Activated T-helper 1 cell treated with anti-CD3 and anti-CD28 coated beads, Interleukin-12 subunit alpha, Interleukin-12 subunit beta, Interleukin-2, Interleukin-4 antibody, amounts not matched to agents 30 ng/mL and 10 ng/mL and 1 ng/mL, durations not matched to agents 14 hours and 24 hours and 36 hours (primary cell): ENCODE measurements at places on chromosomes 3 and 15.

- DNase-seq: no peak
These were observed 629 bp downstream of the RPL24 start for GRCh38 chr3:101685870-101686307.

DNA sequence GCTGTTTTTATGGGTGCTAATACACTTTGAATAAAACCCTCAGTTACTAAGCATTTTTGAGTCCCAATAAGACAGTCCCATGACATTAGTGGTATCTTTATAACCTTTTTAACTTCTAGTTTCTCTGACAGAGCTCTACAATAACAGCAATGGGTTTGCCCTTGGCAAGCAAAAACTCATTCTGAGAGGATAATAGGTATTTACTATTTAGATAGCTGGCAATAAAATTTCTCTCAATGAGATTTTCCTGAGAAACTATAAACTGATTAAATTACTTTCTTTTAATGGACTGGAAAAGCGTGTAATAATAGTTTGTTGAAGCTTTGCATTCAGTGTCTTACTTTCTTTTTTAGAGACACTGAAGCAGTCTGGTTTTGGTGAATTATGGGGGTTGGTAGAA is 168.0 kb upstream of the MLF1 start:
- DNase-seq: no peak

DNA sequence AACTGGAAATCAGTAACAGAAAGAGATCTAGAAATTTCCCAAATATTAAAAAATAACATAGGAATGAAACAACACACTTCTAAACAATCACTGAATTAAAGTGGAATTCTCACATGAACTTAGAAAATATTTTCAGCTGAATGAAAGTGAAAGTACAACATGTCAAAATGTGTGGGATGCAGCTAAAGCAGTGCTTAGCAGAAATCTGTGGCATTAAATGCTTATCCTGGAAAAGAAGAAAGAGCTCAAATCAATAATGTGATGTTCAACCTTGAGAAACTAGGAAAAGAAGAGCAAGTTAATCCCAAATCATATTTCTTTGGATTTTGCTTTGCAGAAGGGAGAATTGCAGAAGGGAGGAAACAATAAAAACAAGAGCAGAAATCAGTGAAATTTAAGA is 98.2 kb upstream of the NR2E3 start:
- no peak for DNase-seq

GRCh38 chr3:128521715-128522114 is 28.7 kb upstream of the GATA2 start:
- DNase-seq: no peak

- DNase-seq: no peak
These were observed 118.0 kb downstream of the GSK3B start for GRCh38 chr3:119976214-119976613.

- DNase-seq: no peak
These were observed 404.6 kb downstream of the LPP start for GRCh38 chr3:188558343-188559071.

GRCh38 chr3:110811050-110811449 is 260.6 kb upstream of the NECTIN3 start:
- DNase-seq: no peak

DNA sequence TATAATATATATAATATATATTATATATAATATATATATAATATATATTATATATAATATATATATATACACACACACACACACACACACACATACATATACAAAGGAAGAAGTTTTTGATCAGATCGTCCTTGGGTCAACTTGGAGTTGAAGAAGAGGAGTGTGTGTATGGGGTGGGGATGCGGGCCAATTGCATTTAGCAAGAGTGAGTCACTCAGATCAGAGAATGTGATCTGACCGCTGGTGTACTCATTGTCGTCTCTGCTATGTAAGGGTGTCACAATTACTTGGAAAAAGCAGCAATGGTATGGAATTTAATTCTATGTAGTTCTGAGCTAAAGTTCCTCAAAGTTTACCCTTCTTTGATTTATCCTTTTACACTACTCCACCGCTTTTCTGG is 4.6 kb upstream of the VGLL3 start:
- no peak for DNase-seq

- no peak for DNase-seq
These were observed 299 bp downstream of the PAQR9 start for GRCh38 chr3:142963234-142963515.

DNA sequence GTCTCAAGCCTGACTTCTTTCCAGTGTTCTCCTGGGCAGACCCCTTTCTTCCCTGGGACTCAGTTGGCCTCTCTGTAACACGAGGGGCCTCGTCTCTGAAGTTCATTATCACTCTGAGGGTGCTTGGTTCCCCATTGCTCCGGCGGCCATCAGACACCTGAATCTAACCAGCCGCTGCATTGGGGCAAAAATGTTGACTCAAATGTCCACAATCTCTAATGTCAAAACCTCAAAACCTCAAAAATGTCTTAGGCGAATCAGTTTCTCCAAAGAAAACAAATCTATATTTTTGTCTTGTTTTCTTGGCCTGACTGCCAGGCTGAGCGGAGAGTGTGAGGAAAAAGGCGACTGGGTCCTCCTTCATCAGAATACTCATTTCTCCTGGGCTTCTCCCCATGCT is 220.7 kb downstream of the VPS13C start:
- no peak for DNase-seq

DNA sequence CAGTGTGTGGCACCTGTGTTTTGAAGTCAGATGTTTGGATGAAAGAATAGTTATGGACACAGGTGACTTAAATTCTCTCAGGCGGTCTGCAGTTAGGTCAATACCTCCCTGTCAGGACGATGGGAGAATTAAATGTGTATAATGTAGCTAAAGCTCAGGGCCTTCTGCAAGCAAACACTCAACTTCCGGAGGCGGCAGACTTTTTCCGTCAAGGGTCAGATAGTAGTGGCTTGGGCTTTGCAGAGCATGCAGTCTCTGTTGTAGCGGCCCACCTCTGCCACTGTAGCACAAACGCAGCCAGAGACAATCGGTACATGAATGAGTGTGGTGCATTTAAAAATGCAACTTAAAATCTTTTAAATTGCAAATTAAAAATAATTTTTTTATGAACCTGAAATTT is 47.4 kb downstream of the CMTM8 start:
- DNase-seq: no peak

DNA sequence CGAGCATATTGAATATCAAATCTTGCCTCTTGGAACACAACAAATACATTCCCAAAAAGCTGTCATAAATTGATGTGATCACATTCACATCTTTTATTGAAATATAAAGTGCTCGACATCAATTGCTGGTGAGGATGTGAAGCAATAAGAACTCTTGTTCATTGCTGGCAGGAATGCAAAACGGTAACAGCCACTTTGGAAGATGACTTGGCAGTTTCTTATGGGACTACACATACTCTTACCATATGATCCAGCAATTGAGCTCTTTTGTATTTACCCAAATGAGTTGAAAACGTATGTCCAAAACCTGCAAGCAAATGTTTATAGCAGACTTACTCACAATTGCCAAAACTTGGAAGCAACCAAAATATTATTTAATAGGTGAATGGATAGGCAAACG is 234.9 kb downstream of the CACNA2D3 start:
- DNase-seq: no peak

DNA sequence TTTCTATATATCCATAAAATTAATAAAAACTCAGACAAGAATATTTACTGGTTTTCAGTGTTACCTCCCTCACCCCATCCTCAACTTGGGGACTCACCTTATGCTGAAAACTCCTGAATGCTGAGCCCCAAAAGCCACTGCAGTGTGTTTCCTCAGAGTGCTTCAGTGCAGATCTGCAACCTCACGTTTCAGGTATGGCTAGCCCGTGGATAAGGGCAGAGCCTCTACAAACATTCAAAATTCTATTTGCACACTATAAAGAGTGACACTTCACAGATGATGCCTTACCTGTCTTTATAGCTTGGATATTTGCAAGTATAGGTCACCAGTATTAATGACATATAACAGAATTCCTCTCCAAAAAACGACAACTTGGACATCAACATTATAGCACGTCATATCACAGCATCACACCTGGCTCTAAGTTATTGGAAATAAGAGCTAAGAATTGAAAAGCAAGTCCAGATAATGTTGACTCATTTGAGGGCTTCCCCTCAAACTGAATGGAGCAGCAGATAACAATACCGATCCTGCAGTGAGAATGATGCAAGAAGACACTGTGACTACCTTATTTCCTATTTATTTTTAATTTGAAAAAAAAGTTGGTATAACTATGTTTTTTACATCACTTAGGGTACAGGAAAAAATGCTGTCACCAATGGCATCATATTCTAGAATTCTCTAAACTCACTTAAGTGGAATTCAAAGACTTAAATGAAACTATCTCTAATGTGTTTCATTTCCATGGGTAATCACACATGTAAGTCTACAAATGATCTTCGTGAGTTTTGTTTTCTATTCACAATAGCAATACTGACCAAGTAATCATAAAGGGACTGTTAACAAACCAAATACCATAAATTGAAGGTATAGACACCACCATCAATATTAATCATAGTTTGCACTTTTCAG is 40.7 kb upstream of the RSL24D1 start:
- DNase-seq: no peak

DNA sequence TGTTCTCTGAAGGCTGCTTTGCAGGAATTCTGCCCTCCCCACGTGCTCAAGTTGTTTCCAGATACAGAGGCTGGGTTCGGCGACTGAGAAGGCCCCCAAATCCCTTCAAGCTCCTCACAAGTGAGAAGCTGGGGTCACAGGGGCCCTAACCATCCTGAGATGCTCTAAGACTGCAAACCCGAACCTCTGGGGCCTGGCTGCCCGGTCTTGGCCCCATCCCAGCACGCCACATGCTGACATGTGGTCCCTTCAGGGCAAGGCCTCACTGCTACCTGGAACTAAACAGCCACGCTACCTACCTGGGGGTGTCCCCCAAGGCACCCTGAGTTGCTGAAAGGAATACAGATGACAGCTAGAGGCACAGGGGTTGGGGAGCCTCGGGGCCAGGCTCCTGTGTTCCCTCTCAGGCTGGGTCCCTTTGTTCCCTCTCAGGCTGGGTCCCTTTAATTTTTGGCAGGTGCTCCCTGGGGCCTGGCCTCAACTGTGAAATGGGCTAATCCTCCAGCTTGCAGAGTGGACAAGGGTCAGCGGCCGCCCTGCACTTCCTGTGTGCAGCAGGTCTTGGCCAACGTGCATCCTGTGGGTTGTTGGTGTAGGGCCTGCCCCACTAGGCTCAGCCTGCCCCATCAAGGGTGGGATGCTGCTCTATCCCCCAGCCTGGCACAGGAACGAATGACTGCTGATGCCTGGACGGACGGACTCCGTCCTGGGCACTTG is 32.5 kb downstream of the KLHL25 start:
- DNase-seq: no peak

DNA sequence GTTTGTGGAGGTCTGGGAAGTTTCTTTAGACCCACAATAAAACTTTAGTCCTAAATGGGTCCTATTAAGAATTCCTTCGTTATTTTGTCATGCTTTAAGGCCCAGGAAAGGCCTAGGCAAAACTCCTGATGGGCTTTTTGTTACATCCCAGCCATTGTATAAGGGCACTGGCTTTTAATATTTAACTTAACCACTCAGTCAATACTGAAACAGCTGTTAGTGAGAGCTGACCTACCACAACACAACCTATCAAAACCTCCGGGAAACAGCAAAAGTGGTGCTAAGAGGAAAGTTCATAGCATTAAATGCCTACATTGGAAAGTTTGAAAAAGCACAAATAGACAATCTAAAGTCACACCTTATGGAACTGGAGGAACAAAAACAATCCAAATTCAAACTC is 39.6 kb downstream of the ALCAM start:
- no peak for DNase-seq

DNA sequence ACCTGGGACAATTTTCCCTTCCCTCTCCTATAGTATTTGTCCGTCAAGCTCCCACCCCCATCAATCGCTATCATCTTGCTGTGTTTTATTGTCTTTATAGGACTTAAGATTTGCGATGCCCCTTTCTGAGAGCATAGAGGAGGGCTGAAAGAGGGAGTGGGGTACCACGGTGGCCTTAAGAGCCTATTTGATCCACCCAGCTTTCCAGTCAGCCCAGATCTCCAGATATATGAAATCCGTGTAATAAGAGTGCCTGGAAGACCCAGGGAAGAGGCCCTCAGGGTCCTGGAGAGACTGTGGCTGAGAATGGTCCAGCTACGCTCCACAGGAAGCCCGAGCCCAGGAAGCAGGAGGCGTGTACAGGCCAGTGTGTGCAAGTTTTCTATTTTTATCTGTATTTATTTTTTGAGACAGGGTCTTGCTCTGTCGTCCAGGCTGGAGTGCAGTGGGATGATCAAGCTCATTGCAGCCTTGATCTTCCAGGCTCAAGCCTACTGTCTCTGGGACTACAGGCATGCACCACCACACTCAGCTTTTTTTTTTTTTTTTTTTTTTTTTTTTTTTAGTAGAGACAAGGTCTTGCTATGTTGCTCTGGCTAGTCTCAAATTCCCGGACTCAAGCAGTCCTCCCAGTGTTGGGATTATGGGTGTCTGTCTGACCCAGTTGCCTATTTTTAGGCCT is 964 bp upstream of the NCKIPSD start:
- DNase-seq: no peak

DNA sequence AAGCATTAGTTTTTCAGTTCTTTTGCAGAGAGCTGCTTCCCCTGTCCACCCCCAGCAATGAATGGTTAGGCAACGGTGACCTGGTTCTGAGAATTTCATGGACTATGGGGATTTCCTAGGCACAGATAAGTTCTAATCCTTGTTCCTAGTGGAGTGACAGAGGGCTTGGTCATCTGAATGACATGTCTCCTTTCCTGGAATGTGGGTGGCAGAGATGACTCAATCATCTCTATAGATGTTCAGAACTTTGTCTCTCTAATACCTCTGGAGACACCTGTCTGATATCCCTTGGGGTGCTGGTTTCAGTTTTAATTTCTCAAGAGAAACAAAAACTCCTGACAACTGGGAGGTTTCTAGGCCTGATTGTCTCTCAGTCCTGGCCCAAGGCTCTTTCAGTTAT is 10.4 kb downstream of the PLA2G4E start:
- no peak for DNase-seq

GRCh38 chr15:36210426-36210825 is 369.0 kb upstream of the CDIN1 start:
- DNase-seq: no peak

DNA sequence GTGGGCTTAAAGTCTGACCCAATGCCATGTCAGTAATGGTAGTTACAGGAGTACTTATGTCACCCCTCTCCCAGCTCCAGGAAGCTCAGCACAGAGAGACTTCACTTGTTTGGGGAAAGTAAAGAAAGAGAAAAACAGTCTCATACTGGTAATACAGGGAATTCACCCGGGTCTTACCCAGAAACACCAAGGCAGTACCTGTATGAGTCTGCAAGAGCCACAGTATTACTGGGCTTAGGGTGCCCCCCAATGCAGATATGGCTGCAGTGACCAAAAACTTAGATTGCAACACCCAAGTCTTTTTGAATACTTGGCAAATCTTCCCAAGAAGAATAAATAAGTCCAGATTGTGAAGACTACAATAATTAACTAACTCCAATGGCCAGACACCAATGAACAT is 622.1 kb downstream of the IGSF11 start:
- DNase-seq: no peak
